Kidney (tissue), 22 donors: ENCODE measurements at places on chromosomes 11 and 22.

DNA sequence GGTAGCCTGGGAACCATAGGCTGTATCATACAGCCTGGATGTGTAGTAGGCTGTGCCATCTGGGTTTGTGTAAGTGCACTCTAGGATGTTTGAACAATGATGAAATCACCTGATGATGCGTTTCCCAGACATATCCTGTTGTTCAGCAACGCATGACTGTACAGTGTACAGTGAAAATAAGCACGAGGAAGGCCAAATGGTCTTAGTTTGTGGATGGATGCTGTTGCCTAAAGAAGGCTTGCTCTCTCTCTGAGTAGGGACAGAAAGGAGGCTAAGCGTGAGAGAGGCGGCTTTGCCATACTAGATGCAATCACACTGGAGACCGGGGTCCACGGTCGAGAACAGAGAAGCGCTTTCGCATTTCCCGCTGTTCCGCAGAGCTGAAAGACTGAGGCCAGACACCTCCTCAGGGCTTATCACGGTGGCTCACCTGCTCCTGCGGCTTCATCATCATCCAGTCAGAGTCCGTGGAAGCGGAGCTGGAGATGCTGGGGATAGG is 27.6 kb upstream of the APLP2 start:
- no peak for DNase-seq

- DNase-seq, result peak; percentile 41
Observed at GRCh38 chr22:25777870-25778269, 35.9 kb downstream of the MYO18B start.

DNA sequence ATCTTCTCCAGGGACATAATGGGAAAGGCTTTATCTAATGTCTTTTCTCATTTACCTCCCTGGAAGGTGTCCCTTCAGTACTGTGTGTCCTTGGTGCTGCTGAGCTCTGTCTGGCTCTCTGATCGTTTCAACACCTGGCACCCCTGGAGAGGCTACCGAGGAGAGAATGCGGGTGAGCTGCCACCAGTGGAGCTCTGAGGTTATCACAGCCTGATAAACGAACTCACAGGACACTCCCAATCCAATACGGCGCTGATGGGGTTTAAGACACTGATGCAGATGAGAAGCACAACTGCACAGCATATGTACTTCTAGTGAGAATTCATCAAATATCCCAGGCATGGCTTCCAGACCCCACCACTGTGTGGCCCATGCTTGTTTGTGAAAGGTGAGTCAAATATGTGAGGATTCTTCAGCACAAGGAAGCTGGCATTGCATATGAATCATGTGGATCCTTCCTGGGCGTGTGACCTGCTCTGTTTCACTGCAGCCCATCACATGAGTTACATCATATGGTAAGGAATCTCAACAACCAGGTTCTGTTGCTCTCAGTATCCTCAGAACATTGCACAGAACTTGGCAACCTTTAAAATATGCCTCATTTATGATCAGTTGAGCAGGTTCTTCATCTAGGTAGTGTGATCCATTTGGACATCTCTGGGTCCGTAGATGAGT is 34.8 kb upstream of the VWA5A start:
- DNase-seq, result no peak

GRCh38 chr11:65172600-65172999 is 2.6 kb downstream of the SPDYC start:
- no peak for DNase-seq
